Uterus (tissue), 4 donors: ENCODE measurements at places on chromosomes 1 and 21.

- no peak for DNase-seq
Observed at GRCh38 chr1:165053351-165053750, 303.2 kb downstream of the LMX1A start.

GRCh38 chr1:36763771-36764170 lies 270.5 kb downstream of the GRIK3 start:
- DNase-seq: no peak

DNA sequence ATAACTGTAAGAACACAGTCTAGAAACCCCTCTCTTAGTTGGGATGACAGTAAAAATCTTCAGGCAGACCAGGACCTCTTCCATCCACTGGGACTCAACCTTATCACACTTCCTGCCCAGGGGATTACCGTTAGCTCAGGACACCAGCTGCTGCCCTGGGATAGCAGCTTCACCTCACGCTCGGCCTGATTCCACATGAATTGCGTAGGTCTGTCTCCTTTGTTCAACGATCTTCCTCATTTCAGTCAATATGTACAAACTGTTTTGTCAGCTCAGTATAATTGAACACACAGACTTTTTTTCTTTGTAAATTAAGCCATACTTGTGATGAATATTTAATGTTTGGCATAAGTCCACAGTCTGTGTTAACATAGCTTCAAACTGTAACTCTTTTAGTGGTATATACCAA lies 290.4 kb downstream of the GRIK1 start:
- DNase-seq: no peak

DNA sequence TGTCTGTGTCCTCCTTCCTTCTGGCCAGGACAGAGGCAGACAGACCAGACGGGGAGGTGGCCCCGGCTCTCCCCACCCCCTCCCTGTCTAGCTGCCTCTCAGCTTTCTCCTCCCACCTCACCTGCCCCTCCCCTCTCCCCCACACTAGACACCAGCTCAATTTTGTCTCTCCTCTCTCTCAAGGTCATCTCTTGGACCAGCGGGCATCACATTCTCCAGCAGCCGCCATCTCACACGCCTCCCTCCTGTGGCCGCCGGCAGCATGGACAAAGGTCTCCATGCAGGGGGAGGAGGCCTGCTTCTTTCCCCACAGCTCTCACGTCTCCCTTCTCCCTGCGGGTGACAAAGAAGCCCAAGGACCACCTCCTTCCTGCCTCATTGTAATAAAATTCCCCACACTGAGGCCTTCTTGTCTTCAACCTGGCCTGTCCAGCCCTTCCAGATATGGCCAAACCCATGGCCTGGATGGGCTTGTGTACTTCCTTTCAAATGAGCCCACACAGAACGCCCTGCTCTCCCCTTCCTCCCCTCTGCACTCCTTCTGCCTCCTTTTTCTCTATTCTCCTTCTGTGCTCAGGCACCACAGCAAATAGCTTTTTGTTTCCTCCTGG lies 14.6 kb downstream of the OPTC start:
- peak; percentile 54 for DNase-seq

GRCh38 chr1:112346801-112347350 lies 49.1 kb upstream of the CTTNBP2NL start:
- DNase-seq: no peak

DNA sequence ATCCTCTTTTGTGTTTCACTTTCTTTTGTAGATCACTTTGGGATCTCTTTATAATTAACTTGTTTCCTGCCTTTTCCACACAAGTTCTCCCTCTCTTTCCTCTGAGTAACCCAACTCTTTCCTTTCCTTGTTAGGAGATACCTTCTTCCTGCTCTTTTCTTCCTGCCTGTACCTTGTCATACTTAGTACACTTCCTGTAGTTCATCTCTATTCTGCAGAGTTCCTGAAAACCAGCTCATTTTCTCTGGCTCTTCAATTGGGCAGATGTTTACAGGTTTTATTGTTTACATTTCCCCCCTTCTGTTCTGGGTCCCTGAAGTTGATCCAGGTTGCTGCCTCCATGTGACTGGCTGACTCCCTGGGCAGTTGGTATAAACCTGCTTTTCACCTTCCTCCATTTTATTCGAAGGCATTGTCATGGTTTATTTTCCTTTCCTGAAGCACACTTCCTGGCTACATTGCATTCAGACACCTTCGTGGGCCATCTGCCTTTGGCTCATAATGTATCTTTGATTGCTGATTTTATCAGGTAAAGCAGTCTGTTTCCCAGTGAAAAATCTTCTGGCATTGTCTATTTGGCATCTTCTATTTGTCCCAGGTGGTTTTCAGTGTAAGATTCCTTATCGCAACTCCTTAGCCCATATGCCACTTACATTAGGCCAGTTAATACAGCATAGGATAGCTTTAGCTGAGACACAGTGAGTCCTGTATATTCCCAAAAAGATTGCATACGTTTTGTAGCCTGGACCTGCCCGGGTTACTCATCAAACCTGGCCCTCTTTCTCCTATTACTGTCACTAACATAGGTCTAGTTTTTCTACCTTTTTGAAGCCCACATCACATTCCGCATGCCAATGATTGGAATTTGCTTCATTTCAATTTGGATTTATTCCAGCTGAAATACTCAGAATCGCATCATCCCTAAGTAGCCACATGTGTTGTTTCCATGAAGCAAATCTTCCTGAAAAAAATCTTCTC lies 15.4 kb downstream of the CTH start:
- DNase-seq: no peak

DNA sequence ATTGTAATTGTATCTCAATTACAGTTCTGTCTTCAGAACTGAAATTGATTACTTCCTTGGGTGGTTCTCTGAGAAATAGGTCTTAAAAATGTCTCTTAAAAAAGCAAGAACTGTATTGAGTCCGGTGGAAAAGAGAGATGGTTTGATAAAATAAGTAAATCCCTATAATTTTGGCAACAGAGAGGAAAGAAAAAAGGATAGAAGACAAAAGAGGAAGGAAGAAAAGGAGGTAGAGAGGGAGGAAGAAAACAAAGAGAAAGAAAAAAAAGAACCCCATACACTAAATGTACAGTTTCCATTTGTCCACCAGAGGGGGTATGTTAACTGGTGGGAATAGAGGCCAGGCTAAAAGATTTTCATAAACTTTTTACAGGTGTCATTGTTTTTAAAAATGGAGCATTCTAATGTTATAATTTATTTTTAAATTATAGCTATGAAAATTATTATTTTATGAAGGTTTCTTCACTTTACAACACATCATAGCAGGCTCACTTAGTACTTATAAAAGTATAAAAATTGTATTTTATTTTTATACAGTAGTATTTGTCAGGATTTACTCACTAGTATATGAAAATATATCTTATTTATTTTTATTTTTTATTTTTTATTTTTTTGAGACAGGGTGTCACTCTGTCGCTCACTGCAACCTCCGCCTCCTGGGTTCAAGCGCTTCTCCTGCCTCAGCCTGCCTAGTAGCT lies 2.1 kb upstream of the UBE2T start:
- DNase-seq: no peak

DNA sequence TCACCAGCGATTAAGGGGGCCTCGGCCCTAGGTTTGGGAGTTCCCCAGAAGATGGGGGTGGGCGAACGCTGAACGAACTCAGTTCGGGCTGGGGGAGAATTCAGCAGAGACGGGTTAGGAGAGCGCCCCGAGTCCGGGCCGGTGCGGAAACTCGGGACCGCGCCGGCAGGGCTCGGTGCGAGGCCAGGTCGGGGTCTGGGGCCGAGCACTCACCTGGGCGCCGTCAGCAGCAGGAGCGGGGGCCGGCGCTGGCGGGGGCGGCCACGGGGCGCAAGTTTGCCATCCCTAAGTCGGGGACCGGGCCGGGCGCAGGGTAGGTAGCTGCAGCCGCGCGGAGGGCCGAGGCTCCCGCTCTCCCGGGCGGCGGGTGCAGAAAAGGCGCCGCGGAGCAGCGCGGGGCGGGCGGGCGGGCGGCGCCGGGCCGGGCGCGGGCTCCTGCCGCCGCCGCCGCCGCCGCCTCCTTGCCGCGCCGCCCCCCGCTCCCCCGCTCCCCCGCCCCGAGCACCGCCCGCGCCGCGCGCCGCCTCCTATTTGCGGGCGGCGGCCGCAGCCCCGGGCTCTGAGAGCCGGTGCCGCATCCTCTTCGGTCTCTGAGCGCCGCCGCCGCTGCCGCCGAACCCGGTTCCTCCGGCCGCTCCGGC lies 349 bp downstream of the ADGRB2 start:
- no peak for DNase-seq

GRCh38 chr1:6723621-6724428 lies 22.2 kb upstream of the DNAJC11 start:
- no peak for DNase-seq

GRCh38 chr1:215595231-215595630 lies 28.1 kb downstream of the KCTD3 start:
- DNase-seq: no peak

DNA sequence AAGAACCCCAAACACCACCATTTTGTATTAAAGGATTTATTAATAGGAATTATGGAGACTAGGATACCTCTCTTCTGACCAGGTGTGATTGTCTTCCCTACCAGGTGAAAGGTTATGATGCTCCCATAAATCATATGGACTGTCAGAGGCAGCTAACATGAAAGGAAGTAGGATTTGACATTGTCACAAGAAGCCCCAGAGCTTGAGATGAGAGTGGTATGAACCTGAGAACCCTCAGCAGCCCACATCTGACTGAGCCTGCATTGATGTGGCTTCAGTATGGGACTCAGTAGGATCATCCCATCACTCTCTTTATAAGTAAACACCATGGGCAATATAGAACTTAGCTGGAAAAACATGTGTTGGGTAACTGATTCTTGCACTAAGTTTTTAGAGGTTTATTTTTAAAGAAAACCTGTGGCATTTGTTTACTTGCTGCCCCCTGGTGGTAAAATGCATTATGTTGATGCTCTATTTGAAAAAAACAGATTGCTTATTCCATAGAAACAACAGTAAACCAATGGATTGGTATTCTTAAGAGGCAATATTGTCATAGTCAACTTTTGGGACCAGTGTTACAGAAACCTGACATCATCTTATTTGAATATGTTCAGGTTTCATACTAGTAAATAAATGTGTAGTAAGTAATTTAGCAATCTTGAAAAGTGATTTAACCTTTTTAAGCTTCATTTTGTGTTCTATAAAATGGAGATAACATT lies 16.6 kb upstream of the CACYBP start:
- DNase-seq: peak; percentile 28

DNA sequence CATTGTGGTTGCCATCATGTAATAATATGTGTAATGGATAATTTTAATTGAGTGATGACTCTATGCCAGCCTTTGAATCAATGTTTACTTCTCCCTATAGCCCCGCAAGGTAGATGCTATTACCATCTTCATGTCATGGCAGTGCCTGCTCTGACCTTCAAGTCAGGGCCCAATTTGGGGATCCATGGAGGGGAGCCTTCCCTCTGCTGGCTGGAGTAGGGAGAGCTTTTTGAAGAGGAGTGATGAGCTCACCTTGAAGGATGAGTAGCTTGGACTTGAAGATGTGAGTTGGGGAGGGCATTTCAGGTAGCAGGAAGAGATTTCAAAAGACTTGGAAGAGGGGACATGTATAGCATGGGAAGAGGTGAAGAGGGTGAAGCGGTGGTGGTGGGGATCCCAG lies 189.2 kb downstream of the FOXD2 start:
- no peak for DNase-seq

GRCh38 chr1:27624467-27625178 lies 10.4 kb downstream of the FGR start:
- DNase-seq: no peak

DNA sequence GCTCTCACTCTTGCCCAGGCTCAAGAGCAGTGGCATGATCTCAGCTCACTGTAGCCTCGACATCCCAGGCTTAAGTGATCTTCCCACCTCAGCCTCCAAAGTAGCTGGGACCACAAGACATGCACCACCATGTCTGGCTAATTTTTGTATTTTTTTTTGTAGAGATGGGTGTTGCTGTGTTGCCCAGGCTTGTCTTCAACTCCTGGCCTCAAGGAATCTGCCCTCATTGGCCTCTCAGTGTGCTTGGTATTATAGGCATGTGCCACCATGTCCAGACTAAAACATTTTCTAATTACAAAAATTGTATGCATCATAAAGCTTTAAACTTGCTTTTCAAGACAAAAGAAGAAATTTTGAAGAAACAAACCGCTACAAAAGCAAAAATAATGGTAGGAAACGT lies 20.1 kb downstream of the CBR1 start:
- no peak for DNase-seq

- DNase-seq: no peak
Observed at GRCh38 chr1:939511-940106, 15.9 kb downstream of the SAMD11 start.

DNA sequence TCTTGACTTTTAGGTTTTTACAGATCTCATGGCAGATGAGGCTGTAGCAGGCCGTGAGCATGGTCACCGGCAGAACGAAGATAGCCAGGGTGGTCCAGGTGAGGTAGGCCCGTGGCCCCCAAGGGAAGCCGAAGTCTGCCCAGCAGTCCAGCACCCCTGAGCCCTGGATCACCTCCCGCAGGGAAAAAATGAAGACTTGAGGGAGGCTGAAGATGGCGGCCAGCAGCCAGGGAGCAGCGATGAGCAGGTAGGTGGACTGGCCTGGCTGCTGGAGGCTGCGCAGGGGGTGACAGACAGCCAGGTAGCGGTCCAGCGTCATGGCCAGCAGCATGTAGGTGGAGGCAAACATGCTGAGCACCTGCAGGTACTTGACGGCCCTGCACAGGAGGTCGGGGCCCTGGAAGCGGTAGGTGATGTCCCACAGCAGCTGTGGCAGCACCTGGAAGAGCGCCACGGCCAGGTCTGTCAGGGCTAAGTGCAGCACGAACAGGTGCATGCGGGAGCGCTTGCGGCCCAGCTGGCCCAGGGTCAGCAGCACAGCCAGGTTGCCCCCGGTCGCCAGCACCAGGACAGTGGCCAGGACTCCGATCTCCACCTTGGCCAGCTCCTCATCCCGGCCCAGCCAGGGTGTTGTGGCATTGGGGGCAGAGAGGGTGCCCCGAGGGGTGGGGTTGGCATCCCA lies 856 bp downstream of the AVPR1B start:
- DNase-seq: no peak

GRCh38 chr1:235397733-235398132 lies 30.5 kb downstream of the TBCE start:
- DNase-seq: no peak

DNA sequence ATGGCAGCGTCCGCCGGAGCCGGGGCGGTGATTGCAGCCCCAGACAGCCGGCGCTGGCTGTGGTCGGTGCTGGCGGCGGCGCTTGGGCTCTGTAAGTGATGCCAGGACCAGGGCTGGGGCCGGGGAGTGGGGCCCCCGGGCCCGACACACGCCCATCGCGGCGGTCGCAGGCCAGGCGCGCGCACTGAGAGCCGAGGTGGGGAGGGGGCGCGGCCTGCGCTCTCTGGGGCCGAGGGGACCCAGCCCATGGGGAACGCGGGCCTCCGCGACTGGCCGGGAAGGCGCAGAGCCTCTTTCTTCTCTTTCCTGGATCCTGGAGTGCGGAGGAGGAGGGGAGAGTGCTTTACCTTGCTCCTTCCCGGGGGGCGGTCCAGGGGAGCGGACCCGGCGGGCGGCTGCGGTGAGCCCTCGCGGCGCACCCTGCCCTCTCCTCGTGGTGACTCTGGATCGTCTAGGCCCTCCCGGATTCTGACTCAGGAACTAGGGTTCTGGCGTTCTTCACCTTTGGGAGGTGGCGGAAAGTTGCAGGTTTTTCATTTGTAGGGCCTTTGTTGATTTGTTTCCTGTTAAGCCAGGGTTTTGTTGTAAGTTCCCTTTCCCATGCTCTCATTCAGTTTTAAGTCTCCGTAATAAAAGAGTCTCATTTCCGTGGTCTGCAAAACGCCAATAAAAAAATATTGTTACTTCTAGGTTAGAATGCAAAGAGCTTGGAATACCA lies 529 bp downstream of the MPZL1 start:
- DNase-seq: no peak

GRCh38 chr1:204149635-204150565 lies 1.9 kb downstream of the ETNK2 start:
- DNase-seq: no peak

- no peak for DNase-seq
Observed at GRCh38 chr1:6470132-6471085, 4.4 kb upstream of the TNFRSF25 start.

GRCh38 chr1:26784023-26784871 lies 3.5 kb upstream of the PIGV start:
- peak; percentile 67 for DNase-seq
